ENCODE measurements at places on chromosomes 4 and X. TPM values are rescaled to one million over a fixed set of nuclear protein-coding genes. Genes with fewer than 3 reads are reported as not detected.

Gene KLHL13
- polyA plus RNA-seq = 94.6 TPM

Gene DCAF4L1
- 0.04 TPM for polyA plus RNA-seq

Gene CFAP47
- polyA plus RNA-seq = not detected

Gene BRS3
- polyA plus RNA-seq = not detected

Gene TDO2
- not detected for polyA plus RNA-seq

Gene BEX1
- polyA plus RNA-seq = 529 TPM

Gene UGT2B11
- not detected for polyA plus RNA-seq

Gene PAGE1
- not detected for polyA plus RNA-seq

Gene EVC
- not detected for polyA plus RNA-seq

Gene BMP3
- polyA plus RNA-seq = 1.0 TPM

Gene UGT2B10
- polyA plus RNA-seq = not detected

Gene CT45A10
- polyA plus RNA-seq = not detected

Gene NAA11
- polyA plus RNA-seq = not detected

Gene DUSP21
- polyA plus RNA-seq = not detected

Gene CDS1
- polyA plus RNA-seq = 222 TPM

Gene NXF2
- not detected for polyA plus RNA-seq

Gene SCD5
- polyA plus RNA-seq = 439 TPM

Gene GAB3
- 2.0 TPM for polyA plus RNA-seq

Gene PPARGC1A
- polyA plus RNA-seq = 7.9 TPM

Gene HMGN5
- 38.0 TPM for polyA plus RNA-seq

Gene PPP2R2C
- 15.1 TPM for polyA plus RNA-seq

Gene CENPVL1
- 0.92 TPM for polyA plus RNA-seq

Gene LRCH2
- 8.1 TPM for polyA plus RNA-seq

Gene CD38
- not detected for polyA plus RNA-seq

Gene MECP2
- polyA plus RNA-seq = 4.3 TPM

Gene SPATA4
- polyA plus RNA-seq = 4.7 TPM

Gene ALAS2
- polyA plus RNA-seq = not detected

Gene H2BW2
- not detected for polyA plus RNA-seq

Gene GAGE12J
- polyA plus RNA-seq = not detected

Gene FGF13
- not detected for polyA plus RNA-seq

Gene MAGED4
- polyA plus RNA-seq = 0.55 TPM

Gene ARR3
- not detected for polyA plus RNA-seq

Gene RTL9
- not detected for polyA plus RNA-seq

Gene PARM1
- 9.5 TPM for polyA plus RNA-seq

Gene CHM
- polyA plus RNA-seq = 117 TPM

Gene KIAA1210
- polyA plus RNA-seq = not detected

Gene ADGRA3
- 7.2 TPM for polyA plus RNA-seq

Gene ASB12
- not detected for polyA plus RNA-seq

Gene LYAR
- 5.3 TPM for polyA plus RNA-seq

Gene ANKRD50
- 0.80 TPM for polyA plus RNA-seq

Gene L1CAM
- 7.2 TPM for polyA plus RNA-seq

Gene IL13RA2
- 0.81 TPM for polyA plus RNA-seq

Gene GABRB1
- polyA plus RNA-seq = 31.8 TPM

Gene ZAR1
- not detected for polyA plus RNA-seq

Gene POU3F4
- 0.24 TPM for polyA plus RNA-seq

Gene TRMT2B
- 1.5 TPM for polyA plus RNA-seq

Gene ODAM
- polyA plus RNA-seq = not detected

Gene SSX4B
- not detected for polyA plus RNA-seq

Gene TMEM156
- polyA plus RNA-seq = 1.5 TPM

Gene TRAM1L1
- 12.1 TPM for polyA plus RNA-seq

Gene SPANXD
- polyA plus RNA-seq = not detected

Gene F8A2
- polyA plus RNA-seq = not detected
